ENCODE measurements at places on chromosomes 3 and 15. TPM values are rescaled to one million over a fixed set of nuclear protein-coding genes. Genes with fewer than 3 reads are reported as not detected.
A peak's percentile ranks its signal among the peaks of the same experiment; 100 is the strongest.

GRCh38 chr3:57691411-57692132 lies 1.3 kb downstream of the DENND6A start:
- DNase-seq, result no peak

DNA sequence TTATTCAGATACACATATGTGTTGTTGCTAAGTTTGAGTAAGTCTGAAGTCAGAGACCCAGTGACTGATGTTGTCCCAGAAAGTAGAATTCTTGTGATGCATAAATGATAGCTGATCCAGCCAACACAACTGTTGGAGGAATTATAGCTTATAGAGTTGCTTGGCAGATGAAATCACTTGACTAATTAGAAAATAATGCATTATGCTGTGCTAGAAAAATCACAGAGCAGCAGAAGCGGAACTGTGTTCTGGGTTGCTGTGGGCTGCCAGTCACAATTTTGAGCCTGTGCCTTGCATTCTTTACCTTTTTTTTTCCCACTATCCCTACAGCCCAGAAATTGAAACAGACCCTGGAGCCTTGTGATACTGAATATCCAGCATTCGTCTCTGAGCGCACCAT lies 90.0 kb upstream of the LRTM1 start:
- no peak for DNase-seq

- DNase-seq, result peak; percentile 94
Measured at GRCh38 chr15:90143166-90143655, 40.9 kb upstream of the IDH2 start.

GRCh38 chr3:15541371-15541770 lies 19.9 kb upstream of the COLQ start:
- DNase-seq, result no peak

- no peak for DNase-seq
Measured at GRCh38 chr15:57316451-57316850, 59.9 kb upstream of the CGNL1 start.

The TIMP4 gene
- 8.5 TPM for total RNA-seq

The CD200R1 gene
- not detected for total RNA-seq

The CNTN3 gene
- 0.29 TPM for total RNA-seq

The CHRM5 gene
- not detected for total RNA-seq

Data from H9 (cell line).